ENCODE measurements at places on chromosomes 16 and 17.
A peak's percentile ranks its signal among the peaks of the same experiment; 100 is the strongest.

DNA sequence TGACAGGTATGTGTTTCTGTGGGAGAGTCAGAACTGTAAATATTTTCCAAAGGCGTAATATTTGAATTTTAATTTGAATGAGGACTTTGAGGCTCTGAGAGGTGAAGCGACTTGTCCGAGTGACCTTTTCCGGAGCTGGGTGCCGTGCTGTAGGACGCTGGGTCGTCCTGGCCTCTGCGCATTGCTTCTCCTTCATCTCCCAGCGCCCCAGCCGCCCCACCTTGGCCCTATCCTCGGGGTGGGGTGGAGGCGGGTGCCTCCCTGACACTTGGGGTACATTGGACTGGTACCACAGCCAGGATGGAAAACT lies 147.8 kb downstream of the SPECC1 start:
- no peak for DNase-seq

DNA sequence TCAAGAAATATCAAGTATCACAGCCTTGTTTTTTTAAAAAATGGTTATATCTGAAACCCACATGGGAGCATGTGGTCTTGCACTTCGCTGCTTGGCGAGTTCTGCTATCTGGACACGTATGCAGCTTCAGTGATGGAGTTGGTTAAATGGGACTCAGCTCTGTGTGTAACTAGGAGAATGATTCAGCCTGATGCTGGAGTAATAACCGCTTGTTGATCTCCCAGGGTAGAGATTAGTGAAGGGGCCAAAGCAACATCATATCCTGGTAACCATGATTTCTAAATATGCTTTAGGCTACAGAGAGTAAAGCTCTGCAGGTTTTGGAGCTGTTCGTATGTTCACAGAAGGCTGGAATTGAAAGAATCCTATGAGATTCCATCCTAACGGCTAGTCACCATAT lies 63.2 kb downstream of the IQCK start:
- no peak for DNase-seq

DNA sequence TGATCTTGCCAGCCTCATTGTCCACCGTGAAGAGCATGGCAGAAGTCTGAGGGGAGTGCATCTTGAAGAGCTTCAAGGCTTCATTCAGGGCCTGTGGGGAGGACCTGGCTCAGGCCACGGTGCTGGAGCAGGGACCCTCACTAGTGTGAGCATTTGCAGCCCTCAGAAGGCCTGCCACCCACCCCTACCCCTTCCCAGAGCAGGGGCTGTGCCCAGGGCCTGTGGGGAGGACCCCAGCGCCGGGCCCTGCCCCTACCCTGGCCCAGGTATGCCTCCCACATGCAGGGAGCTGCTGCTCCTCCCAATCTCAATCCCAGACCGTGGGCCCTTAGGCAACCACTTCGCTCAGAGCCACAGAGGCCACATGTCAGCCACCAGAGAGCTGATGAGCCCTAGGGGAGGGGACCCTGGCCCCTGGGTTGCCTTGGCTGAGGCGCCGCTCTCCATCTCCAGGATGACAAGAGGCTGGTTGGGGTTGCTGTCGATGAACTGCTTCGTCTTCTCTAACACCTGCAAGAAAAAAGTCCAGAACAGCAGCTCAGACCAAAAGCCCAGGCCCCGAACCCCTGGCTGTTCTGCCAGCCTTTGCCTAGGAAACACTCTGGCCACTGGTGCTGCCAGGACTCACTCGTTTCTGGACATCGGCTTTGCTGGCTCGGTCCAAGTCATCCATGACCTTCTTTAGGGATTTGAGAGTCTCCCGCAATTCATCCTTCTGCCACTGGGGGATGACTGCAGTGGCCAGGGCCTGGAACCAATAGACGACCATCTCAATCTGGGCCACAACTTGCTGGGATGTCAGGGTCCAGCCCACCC lies 1.8 kb upstream of the EXOSC6 start:
- DNase-seq: peak; percentile 30

DNA sequence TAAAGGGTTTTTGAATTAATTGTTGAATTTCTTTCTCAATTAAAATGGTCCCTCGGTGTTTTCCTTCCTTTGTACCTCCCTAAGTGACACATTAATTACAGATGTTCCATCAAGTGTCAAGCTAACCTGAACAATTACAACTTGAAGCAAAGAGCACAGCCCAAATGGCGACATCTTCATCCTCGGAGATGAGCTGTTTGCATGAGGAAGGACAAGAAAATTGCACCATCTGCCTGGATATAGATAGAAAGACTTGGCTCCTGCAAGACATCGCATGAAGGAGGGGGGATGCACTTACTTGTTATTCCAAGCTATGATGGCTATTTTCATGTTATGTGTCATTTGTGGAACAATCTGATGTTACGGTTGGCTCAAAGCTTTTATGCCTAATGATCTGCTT lies 86.4 kb upstream of the ZKSCAN2 start:
- no peak for DNase-seq

DNA sequence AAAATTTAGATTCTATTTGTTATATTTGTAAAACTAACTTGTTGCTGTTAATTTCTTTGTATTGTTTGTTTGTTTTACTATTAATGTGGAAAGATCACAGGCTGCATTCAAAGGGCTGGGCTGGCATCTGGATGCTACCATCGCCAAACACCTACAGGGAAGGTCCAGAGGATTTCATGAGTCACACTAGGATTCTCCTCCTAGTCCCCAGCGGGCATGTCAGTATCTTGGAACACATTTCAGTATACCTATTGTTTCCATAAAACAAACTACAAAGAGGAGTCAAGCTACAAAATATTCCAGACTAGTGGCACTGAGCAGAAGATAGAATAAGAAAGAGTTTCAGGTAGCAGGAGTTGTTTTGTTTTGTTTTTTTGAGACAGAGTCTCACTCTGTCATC lies 55.3 kb downstream of the NOG start:
- DNase-seq: no peak

DNA sequence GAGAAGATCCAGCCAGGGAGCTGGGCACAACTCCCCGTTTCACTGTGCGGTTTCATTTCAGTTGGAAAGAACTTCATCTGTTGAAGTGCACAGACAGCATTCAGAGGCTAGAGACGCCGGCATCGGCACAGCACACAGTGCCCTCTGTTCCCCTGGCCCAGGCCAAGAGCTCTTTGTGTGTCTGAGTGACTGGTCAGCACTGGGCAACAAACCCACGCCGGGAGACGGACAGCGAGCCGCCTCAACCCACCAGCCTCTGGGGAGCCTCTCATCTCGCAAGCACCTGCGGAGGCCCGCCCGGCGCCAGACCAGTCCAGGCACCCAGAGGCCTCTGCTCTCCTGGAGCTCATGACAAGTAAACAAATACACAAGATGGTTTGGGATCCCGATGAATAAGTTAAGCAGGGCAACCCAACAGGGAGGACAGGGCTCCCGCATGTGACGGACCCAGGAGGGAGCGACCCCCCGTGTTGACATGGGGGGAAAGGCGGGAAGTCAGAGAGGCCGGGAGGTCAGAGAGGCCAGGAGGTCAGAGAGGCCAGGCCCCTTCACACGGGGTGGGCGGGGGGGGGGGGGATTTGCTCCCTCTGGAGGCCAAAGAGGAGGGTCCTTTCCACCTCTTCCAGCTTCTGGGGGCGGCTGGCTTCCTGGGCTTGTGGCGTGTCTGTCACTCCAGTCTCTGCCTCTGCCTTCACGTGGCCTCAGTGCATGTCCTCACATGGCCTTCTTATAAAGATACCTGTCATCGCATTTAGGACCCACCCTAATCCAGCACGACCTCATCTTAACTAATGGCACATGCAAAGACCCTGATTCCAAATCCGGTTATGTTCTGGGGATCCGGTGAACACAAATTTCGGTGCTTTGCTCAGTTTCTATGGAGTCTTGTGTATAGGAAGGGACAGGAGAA lies 25.8 kb upstream of the KLHDC4 start:
- DNase-seq: no peak

- DNase-seq: no peak
Measured at GRCh38 chr17:6457688-6458459, 13.6 kb downstream of the PIMREG start.

GRCh38 chr16:87878704-87879103 lies 9.4 kb upstream of the SLC7A5 start:
- DNase-seq: no peak

GRCh38 chr17:81037026-81037797 lies 2.3 kb downstream of the BAIAP2 start:
- no peak for DNase-seq

DNA sequence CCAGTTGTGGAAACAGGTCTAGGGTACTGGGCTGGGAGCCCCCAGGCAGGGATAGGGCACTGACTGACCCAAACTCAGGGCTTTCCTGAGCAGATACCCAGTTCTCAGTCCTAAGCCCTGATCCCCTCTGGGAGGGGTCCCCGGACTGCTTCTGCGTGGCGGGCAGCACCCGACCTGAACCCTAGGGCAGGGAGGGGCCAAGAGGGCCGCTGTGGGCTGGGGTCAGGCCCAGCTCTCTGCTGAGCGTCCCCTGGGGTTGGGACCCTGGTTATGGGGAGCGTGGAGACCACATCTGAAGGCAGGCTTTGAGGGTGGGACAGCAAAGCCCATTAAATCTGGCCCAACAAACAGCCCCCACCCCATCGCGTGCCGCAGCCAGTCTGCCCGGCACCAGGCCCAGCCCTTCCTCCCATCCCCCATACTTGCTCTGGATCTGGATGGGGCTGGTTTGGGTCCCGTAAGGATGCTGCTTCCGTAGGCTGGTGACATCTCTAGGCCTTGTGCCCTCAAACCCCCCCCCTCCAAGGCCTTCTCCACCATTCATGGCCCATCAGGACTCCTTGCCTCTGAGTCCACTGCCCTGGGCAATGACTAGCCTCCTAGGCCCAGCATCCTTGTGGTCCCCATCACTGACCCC lies 691 bp upstream of the FAM83G start:
- no peak for DNase-seq

DNA sequence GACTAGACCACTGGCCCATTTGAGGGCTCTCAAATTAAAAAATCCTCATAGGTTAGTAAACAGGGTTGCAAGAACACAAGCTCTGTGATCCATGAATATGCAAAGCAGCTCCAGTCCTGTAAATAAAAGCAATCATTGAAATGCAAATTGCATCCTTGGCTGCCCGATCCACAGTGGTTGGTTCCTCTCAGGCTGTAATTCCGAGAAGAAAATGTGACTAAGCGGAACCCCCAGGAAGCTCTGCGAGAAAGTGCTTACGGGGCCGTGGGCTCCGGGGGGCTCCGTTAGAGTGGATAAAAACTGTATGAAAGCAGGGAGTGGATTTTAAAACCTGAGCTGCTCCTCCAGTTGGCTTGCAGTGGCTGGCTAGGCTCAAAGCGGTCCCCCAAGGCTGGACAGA lies 2.5 kb downstream of the GPRC5B start:
- DNase-seq: no peak

DNA sequence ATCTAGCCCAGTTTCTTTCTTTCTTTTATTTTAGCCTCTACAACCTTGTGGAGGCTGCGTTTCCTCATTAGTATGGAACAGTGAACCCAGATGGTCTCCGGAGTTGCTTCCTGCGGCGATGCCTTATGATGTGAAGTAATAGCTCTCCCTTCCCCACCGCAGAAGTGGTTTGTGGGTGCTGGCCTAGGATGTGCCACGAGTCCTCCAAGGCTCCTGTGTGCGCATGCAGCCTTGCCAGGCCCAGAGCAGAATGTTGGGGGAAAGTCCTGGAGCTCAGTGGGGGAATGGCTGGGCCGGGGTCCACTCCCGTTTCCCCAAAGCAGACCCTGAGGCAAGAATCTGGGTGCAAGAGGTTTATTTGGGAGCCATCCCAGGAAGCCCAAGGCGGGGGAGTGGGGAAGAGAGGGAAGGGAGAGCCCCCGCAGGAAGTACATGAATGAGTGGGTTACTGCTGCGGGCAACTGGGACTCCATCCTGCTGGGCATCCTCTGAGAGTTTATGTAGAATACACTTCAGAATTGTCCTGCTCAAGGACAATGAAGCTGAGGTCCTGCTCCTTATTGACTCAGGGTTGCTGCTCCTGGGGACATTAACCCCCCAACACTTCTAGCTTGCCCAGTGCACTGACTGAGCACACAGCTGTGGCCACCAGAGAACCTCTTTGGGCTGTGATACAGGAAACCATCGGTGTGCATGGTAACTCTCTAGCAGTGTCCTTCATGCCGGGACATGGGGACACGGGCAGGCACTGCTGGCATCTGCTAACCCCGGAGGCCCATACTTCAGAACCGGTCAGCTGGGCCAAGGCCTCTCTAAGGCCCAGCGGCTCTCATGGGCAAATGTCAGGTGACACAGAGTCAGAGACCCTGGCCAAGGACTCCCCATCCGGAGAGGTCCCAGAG lies 3.7 kb upstream of the HCRT start:
- DNase-seq: no peak

DNA sequence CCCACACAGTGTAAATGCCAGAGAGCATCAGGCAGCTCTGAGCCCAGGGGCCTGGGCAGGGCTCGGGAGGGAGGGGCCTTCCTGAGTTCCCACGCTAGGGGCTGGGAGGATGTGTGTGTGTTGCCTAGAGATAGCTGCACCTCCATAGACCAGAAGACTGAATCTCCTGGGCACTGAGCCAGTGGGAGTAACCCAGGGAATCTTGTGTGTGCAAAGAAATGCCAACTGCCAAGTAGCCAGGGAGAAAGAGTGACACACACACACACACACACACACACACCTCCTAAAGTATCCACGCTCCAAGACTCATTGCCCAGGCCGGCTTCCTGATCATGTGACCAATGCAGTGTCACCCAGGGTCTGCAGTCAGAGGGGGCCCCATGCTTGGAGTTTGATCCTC lies 166.2 kb upstream of the RPL38 start:
- no peak for DNase-seq

DNA sequence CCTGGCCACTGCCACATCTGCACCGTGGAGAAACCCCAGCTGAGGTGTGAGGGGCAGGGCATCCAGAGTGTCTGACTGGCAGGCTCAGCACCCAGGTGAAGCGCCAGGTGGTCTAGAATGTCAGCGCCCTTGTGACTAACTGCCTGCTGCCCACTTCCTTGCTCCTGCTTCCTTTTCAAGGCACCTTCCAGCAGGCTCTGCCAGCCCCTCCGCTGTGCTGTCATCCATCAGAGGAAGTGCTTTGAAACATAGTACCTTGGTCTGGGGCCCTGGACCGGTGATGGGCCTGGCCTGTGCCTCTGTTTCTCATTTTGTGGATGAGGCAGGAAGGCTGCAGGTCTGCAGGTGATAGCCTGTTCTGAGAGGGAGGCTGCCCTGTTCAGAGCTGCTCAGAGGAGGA lies 5.5 kb downstream of the SPNS2 start:
- DNase-seq: no peak

GRCh38 chr16:76970745-76971099 lies 220.3 kb upstream of the MON1B start:
- DNase-seq: no peak

DNA sequence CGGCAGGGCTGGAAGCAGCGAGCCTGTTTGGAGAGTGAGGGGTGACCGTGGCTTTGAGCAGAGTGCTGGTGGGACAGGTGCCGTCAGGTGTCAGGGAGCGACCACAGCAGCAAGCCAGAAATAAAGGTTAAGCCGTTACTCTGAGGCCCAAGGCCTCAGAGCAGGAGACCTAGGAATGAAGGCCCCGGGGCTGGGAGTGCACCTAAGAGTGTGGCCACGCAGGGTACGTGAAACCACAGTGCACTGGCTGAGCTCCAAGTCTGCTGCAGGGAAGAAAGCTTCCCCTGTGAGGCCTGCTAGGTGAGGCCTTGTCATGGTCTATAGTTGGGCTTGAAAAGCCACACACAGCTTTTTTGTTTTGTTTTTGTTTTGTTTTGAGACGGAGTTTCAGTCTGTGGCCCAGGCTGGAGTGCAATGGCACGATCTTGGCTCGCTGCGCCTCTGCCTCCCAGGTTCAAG lies 8.7 kb downstream of the CLUAP1 start:
- DNase-seq: peak; percentile 71

All from CD4-positive, alpha-beta T cell treated with Interleukin-4 for 1 hour (primary cell).